NCI-H2107 (cell line): ENCODE measurements at places on chromosomes 3 and 15.

GRCh38 chr3:145134738-145135137 lies 1026.2 kb downstream of the PLOD2 start:
- no peak for DNase-seq

- DNase-seq: no peak
Observed at GRCh38 chr3:71672807-71673206, 52.4 kb downstream of the EIF4E3 start.

DNA sequence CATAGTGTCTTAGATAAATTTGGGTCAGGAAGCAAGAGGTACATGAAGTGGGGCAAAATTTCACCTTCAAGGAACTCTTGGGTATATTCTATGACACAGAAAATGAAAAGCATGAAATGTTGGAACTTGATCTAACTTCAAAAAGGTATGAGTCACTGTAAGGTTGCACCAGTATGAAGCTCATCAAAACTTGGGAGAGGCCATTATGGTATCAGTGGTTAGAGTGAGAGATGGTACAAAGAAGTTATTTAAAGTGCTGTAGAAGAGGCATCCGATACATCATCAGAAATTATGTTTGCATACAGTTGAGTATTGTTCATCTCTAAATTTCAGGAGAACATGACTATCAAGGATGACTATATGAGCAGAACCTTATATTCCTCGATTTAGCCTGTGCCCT lies 302.9 kb upstream of the SUCLG2 start:
- no peak for DNase-seq

DNA sequence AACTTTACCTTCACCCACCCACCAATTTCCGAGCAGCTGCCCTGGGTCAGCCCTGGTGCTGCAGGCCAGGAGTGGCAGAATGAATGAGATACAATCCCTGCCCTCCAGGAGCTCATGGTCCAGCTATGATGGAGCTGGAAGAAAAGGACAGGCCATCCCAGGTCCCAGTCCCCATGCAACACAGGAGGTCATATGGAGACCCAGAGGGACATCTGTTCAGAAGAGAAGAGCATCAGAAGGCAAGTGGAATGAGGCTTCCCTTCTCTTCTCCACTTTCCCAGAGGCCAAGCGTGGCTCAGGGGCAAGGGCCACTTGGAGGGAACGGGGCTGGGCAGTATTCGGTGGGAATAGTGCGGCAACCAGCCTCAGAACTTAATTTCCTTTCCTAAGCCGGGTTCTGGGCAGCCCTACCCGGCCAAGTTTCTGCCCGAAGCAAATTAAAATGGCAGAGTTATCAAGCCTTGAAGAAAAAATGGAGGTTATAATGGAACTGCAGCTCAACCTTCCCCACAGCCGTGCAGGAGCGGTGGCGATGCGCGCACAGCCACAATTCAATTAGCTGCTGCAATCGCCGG lies 35.9 kb downstream of the TLE3 start:
- no peak for DNase-seq

DNA sequence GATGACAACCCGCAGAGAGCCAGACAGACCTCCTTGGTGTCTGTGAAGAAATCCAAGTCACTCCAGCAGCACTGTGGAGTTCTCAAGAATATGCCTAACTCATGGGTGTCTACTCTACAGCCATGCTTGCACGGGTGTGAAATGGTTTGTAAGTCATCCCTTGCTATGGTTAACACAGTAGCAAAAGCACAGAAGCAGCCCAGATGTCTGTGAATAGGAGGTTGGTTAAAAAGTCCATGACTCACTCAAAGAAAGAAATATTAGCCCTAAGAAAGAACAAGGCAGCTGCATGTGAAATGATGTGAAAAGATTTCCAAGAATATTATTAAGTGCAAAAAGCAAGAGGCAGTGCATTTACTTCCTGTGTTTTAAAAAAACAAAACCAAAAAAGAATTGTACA lies 12.1 kb upstream of the LIMD1 start:
- DNase-seq: no peak

DNA sequence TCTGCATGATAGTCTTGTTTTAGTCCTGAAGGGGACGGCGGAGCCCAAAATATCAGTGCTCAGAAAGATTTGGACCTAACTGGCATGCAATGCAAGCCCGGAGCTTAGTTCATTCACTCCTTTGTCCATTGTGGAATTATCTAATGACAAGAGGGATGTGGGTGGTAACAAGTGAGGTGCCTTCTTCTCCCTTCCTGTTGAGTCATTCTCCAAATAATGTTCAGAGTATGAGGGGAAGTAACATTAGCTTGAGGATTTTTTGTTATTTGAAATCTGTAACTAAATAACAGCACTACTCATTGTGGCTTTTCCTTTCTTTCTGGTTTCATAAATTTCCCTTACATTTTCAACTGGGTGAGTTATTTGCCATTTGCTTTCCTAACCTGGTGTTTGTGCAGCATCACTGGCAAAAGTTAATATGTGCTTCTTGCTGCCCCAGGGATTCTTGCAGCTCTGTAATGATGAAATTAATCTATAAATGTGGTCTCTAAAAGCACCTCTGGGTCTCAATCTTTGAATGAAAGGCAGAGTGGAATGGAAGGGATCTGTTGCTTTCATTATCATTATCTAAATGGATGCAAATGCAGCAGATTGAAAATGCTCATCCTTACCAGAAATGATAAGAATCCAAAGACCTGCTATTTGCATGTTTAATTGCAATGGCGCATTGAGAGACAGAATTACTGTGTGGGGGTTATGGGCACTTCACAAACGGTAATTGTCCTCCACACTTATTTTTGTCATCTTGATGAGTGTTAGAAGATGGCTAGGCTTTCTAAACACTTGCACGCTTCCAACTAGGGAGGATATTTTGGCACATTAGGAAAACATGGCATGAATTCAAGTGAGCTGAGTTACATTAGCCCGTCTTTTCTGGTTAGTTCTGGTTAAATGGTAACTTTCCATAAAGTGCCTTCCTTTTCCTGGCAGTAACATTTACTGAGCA lies 89.9 kb upstream of the MITF start:
- DNase-seq: no peak

GRCh38 chr15:39192351-39192750 lies 388.5 kb upstream of the THBS1 start:
- DNase-seq: no peak

DNA sequence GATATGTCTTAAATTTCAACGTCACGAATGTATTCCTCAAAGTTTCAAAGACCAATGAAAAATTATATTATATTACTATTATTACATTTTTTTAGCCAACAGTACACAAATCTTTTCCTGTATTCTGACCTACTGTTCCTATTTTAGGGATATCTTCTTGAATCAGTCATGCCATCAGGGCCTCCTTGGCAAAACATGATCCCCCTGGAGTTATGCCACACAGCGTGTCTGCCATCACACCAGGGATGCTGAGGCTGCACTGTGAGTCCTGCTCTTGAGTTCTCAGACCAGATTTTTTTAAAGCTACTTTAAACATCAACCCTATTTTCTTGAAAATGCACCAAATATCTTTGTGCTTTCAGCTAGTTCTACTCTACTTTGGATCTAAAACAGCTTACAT lies 425.9 kb upstream of the ZNF385D start:
- no peak for DNase-seq

DNA sequence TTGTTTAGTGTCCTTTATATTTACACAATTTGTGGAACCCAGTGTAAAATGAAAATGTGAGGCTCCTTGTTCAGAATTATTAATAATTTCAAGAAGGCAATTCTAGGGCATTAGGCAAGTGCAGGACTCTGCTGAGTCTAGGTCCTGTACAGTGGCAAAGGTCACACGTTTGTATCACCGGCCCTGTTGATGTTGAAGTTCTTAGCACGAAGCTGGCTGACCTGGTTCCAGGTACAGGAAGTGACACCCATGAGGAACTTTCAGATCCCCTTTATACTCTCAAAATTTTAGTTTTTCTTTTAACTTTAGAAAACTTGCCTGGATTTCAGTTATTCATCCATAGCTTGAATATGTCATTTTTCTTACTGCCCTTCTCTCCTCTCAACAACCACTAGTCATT lies 349.4 kb downstream of the CNTN6 start:
- no peak for DNase-seq

- DNase-seq: no peak
Observed at GRCh38 chr3:135197246-135197645, 402.2 kb downstream of the EPHB1 start.

GRCh38 chr3:77102951-77103769 lies 63.3 kb downstream of the ROBO2 start:
- no peak for DNase-seq

- DNase-seq: no peak
Observed at GRCh38 chr3:113898892-113899291, 48.9 kb upstream of the ZDHHC23 start.

- no peak for DNase-seq
Observed at GRCh38 chr3:57048052-57048671, 12.3 kb upstream of the SPATA12 start.

GRCh38 chr15:90870354-90871138 lies 2.2 kb downstream of the FURIN start:
- DNase-seq: no peak

DNA sequence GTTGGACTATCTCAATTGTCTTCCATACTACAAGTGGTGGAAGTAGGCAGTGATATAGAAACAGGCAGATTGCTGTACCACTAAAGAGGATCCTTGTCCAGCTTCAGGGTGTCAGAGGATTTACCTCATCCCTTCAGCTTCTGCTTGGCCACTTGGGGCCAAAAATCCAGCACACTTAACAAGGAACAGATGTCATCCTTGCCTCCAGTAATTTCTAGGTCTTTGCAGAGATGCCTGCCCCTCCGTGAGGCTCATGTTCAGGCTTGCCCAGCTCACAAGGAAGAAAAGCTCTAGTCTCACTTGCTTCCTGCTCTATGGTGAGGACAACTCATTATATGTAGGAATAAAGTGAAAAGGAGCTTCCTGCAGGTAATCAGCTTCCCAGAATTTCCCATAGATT lies 510.3 kb downstream of the EPHA3 start:
- DNase-seq: no peak

DNA sequence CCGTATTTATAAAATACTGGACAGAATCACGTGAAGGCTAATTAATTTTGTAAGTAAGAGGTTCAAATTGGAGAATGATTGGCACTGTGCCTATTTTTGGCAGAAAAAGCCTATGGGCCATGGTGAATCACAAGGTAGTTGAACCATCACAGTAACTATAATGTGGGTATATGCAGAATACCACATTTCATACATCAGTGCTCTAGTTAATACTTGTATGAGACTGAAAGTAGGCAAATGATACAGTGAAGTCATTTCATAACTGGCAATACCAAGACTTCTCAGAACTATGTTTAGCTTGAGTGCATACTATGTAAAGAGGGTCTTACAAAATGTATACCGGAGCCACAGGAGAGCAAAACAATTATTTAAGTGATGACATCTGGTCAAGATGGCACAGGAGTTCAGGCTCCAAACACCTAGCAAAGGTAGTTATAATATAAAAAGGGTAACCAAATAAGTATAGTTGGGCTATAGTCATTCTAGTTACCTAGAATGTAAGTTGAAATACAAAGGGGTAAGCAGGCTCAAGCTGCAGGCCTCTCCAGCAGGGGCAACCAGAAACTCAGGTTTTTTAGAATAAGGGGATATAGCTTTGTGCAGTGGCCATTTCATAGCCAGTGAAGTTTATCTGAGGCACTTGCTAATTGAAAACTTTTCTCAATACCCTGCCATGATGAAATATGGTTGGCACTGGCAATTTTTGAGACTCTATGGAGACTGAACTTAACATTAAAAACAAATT lies 19.1 kb downstream of the GPR160 start:
- no peak for DNase-seq

- no peak for DNase-seq
Observed at GRCh38 chr3:64067506-64068346, 44.4 kb upstream of the PSMD6 start.

DNA sequence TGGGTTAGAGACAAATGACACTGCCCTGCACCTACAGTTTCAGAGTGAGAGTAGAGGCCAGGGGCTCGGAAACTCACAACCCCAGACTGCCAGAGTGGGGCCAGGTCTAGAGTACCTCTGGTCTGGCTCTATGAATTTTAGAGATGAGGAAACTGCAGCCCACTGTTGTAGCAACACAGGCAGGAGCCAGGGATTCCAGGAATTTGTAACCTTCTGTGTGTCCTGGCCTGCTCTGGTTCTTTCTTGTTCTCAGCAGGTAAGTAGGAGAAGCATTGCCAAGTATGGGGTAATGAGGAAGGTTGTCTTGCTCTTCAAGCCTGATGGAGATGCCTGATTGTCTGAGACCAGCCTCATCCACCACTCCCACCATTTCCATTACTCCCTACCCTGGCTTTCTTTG lies 221.8 kb downstream of the UACA start:
- no peak for DNase-seq

- no peak for DNase-seq
Observed at GRCh38 chr3:141285570-141285969, 53.9 kb downstream of the PXYLP1 start.

GRCh38 chr3:177729956-177730681 lies 532.8 kb upstream of the TBL1XR1 start:
- DNase-seq: peak; percentile 64

- no peak for DNase-seq
Observed at GRCh38 chr15:40815042-40815698, 7.9 kb upstream of the DNAJC17 start.

DNA sequence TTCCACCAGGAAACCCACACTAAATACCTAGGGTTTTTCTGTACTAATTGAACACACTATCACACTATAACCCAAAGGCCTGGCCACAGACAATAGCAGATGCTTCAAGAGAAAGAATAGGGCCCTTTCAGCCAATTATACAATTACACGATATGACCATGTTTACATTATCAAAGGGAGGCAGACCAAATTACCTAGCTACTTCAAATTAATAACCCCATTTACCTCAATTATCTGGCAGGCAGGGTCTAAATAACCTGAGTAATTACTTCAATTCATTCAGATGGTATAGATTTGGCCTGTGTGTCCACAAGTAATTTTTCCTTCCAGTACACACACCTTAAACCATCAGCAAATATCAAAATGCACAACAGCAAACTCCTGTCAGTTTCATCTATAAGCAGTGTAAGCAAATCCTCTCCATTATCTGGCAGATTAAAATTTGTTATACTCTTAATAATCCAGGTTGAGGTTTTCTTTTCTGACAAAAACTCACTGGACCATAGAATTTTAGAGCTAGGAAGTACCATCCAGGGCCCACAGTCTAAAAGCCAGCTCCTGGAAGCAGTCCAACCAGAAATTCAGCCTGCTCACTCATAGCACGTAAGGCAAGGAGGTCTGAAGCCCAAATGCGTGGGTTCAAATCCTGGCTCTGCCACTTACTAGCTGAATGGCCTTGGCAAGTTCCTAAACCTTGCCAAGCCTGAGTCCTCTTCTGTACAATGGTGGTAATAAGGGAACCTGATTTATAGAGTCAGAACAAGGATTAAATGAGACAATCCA lies 51.8 kb downstream of the RFTN1 start:
- no peak for DNase-seq

DNA sequence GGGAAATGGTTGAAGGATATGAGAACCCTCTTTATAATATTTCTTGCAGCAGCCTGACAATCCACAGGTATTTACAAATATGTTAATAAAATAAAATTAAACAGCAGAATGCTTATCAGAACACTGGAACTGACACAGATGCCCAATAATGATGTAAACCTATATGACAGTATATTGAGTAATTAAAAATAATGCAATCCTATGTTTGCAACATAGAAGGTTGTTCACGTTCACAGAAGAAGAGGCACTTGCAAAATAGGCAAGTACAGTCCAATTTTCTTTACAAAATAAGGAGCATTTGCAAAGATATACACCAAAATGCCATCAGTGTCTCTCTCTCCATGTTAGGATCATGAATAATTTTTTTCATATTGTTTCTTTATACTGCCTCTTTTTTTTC lies 397.0 kb upstream of the WNT5A start:
- no peak for DNase-seq

GRCh38 chr3:25610167-25610566 lies 54.5 kb downstream of the TOP2B start:
- DNase-seq: no peak
